Activated T-helper 2 cell treated with anti-CD3 and anti-CD28 coated beads, Interferon-gamma antibody, Interleukin-2, Interleukin-4, amounts not matched to agents 10 μg/mL and 5 μg/mL and 100 μg/mL, durations not matched to agents 14 hours and 24 hours and 36 hours (primary cell): ENCODE measurements at places on chromosomes 12 and 14. TPM values are rescaled to one million over a fixed set of nuclear protein-coding genes. Genes with fewer than 3 reads are reported as not detected.

DLK1 gene
- not detected in 2 replicates for total RNA-seq

RAD51B gene
- total RNA-seq = 25.1 and 30.1 TPM in 2 replicates

SLC7A7 gene
- total RNA-seq = 0.25 TPM in 1 of 2 replicates, not detected in the other

TAS2R20 gene
- 1.5 and 2.5 TPM in 2 replicates for total RNA-seq

HAL gene
- 0.30 and 0.57 TPM in 2 replicates for total RNA-seq

BEGAIN gene
- total RNA-seq = 3.4 and 3.5 TPM in 2 replicates

- DNase-seq = no peak
Measured at GRCh38 chr14:24329073-24329663, 5.7 kb downstream of the ADCY4 start.

GRCh38 chr12:69620077-69620476, 9.4 kb upstream of the LRRC10 start:
- no peak for DNase-seq

DNA sequence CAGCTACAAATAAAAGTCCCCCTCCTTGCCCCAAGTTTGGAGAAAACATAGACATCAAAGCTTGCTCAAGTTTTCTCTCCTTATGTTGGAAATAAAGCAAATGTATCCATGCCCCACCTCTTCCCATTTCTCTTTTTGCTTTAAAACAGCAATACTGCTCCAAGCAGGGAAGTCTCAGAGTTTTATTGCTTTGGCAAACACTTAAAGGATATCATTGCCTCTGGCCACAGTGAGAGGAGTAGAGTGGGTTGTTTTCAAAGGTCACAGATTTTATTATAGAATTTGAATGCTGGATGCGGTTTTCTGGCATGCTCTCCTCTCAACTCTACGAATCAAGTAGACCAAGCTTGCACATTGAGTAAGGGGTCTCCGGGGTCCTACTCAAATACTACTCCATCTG, 149.7 kb downstream of the TTC7B start:
- no peak for DNase-seq

GRCh38 chr12:93798279-93799151, 121.3 kb downstream of the CRADD start:
- no peak for DNase-seq

GRCh38 chr14:53037016-53037415, 86.2 kb upstream of the FERMT2 start:
- no peak for DNase-seq

GRCh38 chr12:3483089-3483488, 7.9 kb upstream of the PRMT8 start:
- no peak for DNase-seq

GRCh38 chr14:30995689-30996088, 29.8 kb upstream of the AP4S1 start:
- no peak for DNase-seq

GRCh38 chr14:54299410-54300363, 97.1 kb upstream of the CDKN3 start:
- no peak for DNase-seq

GRCh38 chr12:325906-326305, 63.2 kb downstream of the KDM5A start:
- DNase-seq = no peak

DNA sequence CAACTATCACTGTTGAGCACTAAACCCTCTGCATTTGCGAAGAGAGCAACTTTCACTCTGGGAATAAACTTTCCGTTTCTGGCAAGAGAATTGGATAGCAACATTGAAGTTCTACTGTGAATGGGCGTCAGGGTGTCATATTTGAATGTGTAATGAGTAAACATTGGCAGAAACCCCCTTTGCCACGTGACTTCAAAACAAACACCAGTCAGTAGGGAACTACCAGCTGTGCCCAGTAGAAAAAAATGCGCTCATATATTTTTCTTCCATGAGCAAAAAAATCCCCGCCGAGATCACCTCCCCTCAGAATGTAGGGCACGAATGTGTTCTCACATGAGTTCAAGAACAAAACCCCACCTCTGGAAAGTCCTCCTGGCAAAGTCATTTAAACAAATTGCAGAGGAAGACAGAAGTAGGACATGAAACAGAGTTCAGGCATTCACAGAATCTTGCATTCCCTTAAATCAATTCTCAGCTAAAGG, 80.6 kb downstream of the BTG1 start:
- no peak for DNase-seq

GRCh38 chr14:95305145-95305544, 14.6 kb downstream of the CLMN start:
- DNase-seq = no peak

DNA sequence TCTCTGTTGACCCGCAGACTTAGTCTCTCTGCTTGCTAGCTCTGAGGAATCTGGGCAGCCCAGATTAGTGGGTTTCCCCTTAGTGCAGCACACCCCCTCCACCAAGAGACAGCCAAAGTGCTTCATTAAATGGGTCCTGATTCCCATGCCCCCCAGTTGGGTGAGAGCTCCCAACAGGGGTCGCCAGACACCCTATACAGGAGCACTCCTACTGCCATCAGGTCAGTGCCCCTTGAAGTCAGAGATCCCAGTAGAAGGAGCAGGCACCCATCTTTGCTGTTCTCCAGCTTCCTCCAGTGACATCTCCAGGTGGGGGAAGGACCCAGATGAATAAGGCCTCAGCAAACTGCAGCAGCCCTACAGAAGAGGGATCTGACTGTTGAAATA, 36.7 kb upstream of the C14orf132 start:
- DNase-seq = no peak

GRCh38 chr12:124433147-124433874, 134.1 kb downstream of the NCOR2 start:
- DNase-seq = no peak

GRCh38 chr14:24595073-24595808, 14.2 kb downstream of the GZMH start:
- no peak for DNase-seq

GRCh38 chr14:56570295-56570694, 9.3 kb upstream of the TMEM260 start:
- no peak for DNase-seq

GRCh38 chr12:109120095-109120494, 3.7 kb downstream of the ACACB start:
- no peak for DNase-seq
